ENCODE measurements at places on chromosomes 5 and 9. TPM values are rescaled to one million over a fixed set of nuclear protein-coding genes. Genes with fewer than 3 reads are reported as not detected.

Gene CCL21
- not detected for total RNA-seq

Gene STK32A
- not detected for total RNA-seq

Gene NOP16
- 42.0 TPM for total RNA-seq

Gene IL33
- total RNA-seq = 45.9 TPM

Gene TLX3
- total RNA-seq = not detected

Gene PCDHA12
- under 0.01 TPM for total RNA-seq

Gene PROB1
- 1.7 TPM for total RNA-seq

Gene CCDC171
- 2.9 TPM for total RNA-seq

Gene ABO
- 0.22 TPM for total RNA-seq

Gene CCDC192
- not detected for total RNA-seq

Gene NKD2
- not detected for total RNA-seq

Gene HBEGF
- total RNA-seq = 27.8 TPM

Gene DNM1
- total RNA-seq = 0.66 TPM

Gene CDC20B
- 0.13 TPM for total RNA-seq

Gene MEIKIN
- not detected for total RNA-seq

Gene TTLL11
- total RNA-seq = 3.1 TPM

Gene QRFP
- not detected for total RNA-seq

Gene FAM153A
- total RNA-seq = not detected

Gene GABBR2
- 39.2 TPM for total RNA-seq

Gene PHYHD1
- total RNA-seq = 1.3 TPM

Gene PCDHA1
- total RNA-seq = not detected

Gene FOXD1
- not detected for total RNA-seq

Gene SLC34A1
- not detected for total RNA-seq

Gene IFNA2
- total RNA-seq = not detected

Gene JADE2
- 24.5 TPM for total RNA-seq

Gene PLPP7
- 0.65 TPM for total RNA-seq

Gene NR6A1
- 1.2 TPM for total RNA-seq

Gene ANXA6
- 221 TPM for total RNA-seq

Gene PCA3
- 2.2 TPM for total RNA-seq

Gene OR1N2
- not detected for total RNA-seq

Gene RFESD
- 1.2 TPM for total RNA-seq

Gene GABRA6
- total RNA-seq = 0.66 TPM

Gene AGTPBP1
- total RNA-seq = 37.4 TPM

Gene KCNIP1
- not detected for total RNA-seq

Gene FGF18
- total RNA-seq = 0.07 TPM

Gene MSX2
- 0.79 TPM for total RNA-seq

Gene ZNF462
- total RNA-seq = 10.9 TPM

Gene TMC1
- 2.2 TPM for total RNA-seq

Gene S1PR3
- total RNA-seq = 22.7 TPM

Gene ELOVL7
- 0.13 TPM for total RNA-seq

Gene PCDHGA4
- total RNA-seq = 2.2 TPM

Gene CFAP77
- not detected for total RNA-seq

All from thoracic aorta endothelial cell (primary cell).